HTR-8/SVneo (cell line): ENCODE measurements at places on chromosomes 1 and 21.

- DNase-seq = no peak
Measured at GRCh38 chr1:185054365-185055060, 9.2 kb downstream of the RNF2 start.

DNA sequence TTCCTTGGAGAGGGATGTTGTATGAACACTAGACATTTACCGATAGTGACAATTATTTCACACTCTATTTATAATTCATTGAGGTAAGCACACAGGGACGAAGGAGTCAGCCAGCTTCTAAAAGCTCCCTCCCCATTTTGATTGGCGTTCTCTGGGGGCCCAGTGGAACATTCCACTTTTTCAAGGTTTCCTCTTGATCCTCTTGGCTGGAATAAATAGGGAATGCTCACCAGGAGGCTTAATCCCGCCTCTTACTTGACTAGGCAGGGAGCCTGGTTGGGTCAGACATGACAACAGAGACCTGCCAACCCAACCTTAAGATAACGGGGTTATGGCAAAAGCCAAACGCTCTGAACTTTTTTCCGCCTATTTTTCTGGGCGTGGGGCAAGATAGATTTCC lies 974 bp downstream of the ACTN2 start:
- DNase-seq = no peak

DNA sequence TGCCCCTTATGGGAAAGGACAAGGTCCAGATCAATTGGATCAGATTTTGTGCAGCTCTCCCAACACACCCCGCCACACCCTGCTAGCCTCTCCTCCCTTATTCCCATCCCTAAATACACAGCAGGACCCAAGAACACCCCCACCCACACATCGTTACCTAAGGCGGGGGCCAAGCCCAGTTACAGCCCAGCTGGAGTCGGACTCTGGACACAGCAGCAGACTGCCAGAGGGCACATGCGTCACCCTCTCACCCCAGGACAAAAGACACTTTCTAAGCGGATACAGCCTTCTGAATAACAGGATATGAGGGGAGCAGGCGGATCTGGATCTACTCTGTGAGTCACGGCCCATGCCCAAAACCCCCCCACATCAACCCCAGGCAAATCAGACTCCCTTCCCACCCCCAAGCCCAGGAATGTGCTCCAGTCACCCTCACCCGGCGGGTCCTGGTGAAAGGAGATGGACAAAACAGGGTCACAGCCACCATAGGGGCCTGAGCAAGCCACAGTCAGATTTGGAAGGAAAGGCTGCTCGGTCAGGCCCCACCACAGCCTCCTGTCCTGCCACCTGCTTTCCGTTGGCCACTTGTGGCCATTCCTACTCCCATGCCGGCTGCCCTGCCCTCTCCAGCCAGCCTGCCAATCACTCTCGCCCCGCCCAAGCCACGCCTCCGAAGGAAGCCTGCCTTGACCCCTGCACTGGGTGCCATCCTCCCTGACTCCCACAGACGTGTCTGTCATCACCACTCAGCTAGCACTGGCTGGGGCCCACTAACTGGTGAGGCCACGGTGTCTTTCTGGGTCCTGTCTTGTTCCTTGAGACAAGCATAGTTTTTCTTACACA lies 4.0 kb downstream of the S100A16 start:
- peak; percentile 93 for DNase-seq

DNA sequence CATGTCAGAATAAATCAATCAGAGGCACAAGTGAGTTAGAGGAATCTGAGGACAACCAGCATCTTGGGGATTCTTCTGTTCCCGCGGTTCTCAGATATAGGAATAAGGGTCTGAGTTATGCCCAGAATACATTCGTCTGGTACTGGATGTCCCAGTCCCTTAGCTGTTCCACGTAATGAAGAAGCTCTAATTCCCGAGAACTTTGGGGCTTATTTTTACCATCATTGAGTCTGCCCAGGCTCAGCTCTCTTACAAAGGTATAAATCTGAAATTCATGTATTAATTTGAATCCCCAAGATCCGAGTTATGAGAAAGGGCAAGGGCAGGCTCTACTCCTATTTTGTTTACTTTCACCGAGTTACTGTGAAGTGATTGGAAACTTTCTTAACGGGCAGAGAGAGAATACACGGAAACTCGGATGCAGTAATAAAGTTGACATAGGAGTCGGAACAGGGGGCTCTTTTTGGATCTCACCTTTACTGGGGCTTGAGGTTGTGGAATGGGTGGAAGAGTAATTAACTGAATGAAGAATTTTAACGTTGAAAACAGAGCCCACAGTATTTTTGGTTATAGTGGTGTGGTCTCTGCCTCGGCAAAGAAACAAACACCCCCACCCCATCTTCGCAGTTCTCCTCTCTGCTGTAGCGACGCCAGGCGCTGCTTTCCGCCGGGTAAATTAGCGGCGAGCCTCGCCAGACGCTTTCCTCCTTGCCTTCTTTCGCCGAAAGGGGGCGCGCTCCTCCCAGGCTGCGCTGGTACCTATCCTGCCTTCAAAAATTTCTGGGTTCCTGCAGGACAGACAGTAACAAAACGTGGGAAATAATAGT lies 7.1 kb downstream of the PRRX1 start:
- no peak for DNase-seq

GRCh38 chr1:43783671-43784205 lies 76.4 kb downstream of the ST3GAL3 start:
- DNase-seq = peak; percentile 21
